Hematopoietic multipotent progenitor cell treated with erythropoietin and hydrocortisone succinate and interleukin-3 and kit ligand, for 8 days (in vitro differentiated cells): ENCODE measurements at places on chromosomes 7 and 10.

GRCh38 chr10:32132357-32132946, 76.2 kb upstream of the KIF5B start:
- DNase-seq = no peak

DNA sequence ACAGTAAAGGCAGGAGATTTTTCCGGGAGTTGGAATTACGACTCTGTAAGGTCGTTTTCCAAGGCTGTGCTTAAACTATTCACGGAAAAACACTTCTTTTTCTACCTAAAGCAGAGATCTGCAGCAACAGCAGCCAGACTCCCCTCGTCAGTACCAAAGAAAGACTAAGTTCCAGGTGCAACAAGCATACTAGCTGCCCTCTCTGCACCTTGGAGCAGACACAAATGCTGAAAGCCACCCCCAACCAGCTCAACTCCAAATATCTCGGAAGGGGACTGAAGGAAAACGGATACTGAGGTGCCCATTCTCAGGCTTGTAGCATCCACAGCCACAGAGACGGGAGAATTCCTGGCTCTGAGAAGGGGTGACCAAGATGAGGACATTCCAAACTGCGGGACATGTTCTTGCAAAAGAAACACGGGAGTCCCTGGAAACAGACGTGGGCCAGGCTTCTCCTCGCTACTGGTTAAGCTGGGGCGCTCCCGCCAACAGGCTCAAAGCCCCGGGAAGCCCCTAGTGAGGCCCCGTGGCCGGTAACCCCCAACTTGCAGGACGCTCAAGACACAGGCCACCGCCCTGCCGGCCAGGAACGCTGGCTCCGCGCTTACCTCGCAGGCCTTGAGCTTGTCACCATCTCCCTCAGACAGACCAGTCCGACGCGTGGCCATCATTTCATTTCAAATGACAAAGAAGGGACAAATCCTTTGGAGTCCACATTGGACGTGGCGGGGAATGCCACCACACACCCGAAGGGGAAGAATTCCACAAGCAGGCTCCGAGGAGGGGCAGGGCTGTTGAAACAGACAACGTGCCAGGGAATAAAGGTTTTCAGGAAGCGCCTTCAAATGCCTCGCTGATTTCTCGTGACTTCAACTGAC, 2.2 kb downstream of the ARHGAP21 start:
- DNase-seq = no peak

- peak; percentile 58 for DNase-seq
Observed at GRCh38 chr7:44348300-44348699, 22.9 kb upstream of the CAMK2B start.

DNA sequence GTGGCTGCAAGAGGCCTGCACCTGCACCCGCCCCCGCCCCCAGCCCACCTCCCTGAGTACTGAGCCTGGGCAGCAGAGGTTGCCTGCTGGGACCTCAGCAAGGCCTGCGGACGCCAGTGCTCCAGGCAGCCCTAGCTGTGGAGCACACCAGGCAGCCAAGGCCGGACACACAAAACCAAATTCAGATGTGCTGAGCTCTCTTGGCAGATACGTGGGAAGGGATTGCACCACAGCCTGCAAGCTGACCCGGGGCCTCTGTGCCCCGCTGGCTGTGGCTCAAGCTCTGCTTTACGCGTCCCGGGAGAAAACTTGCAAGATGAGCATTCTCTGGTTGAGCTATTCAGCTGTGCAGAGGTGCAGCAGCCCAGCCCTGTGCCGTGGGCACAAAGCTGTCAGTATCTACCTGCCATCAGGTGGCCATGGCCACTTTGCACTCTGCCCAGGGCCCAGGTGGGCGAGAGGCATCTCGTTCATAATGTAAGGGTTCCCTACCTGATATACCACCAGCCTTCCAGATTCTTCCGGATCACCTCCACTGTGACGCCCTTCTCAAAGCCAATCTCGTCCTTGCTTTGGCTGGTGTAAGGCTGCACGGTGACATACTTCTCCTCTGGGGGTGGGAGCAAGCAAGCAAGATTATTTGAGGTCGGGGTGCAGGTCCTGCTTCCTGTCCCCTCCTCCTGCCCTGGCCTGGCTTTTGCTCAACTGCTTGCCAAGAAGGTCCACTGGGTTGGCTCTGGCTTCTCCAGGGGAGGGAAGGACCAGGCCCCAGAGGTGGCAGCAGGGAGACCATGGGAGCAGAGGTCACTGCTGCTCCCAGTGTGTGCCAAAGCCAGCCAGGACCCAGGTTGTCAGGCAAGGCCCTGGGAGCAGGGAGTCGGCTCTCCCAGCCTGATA, 123.4 kb downstream of the NEURL1 start:
- DNase-seq = no peak

DNA sequence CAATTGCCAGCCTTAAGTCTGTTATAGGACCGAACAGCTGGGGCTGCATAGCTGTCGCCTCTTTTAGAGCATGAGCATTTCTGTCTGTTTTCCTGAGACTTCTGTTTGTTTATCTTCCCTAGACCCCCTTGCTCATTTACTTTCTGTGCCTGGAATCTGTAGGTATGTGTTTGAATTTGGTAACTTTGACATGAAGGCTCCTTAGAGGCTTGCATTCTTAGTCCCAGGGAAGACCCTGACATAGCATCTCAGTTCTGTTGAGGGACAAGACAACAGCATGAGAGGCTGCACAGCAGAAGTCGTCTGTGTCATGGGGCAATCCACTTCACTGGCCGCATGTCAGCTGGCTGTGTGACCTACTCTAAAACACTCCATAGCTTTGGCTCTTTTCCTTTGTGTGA, 58.7 kb downstream of the KLHDC10 start:
- no peak for DNase-seq

DNA sequence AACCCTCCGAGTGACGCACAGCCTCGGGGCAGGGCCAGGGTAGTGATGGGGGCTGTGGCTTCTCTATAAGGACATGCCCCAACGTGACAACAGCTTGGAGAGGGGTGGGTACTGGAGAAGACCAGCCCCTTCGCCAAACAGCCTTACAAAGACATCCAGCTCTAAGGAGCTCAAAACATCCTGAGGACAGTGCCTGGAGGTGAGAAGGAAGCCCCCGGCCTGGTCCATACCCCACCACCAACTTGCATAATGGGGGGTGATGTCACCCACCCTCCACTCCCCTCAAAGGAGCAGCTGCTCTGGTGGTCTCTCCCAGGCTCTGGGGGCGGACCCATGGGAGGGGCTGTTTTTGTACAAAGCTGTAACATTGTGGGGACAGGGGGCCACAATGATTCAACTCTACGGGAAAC, 15.1 kb downstream of the PRSS2 start:
- no peak for DNase-seq

GRCh38 chr10:98967601-98968000, 268.1 kb downstream of the HPSE2 start:
- DNase-seq = no peak

GRCh38 chr10:111338805-111339204, 262.0 kb downstream of the ADRA2A start:
- DNase-seq = no peak

- DNase-seq = no peak
Observed at GRCh38 chr10:58662314-58662713, 149.6 kb downstream of the BICC1 start.

GRCh38 chr10:24965051-24965450, 12.6 kb upstream of the PRTFDC1 start:
- no peak for DNase-seq

- DNase-seq = no peak
Observed at GRCh38 chr7:44292876-44293560, 32.4 kb downstream of the CAMK2B start.

DNA sequence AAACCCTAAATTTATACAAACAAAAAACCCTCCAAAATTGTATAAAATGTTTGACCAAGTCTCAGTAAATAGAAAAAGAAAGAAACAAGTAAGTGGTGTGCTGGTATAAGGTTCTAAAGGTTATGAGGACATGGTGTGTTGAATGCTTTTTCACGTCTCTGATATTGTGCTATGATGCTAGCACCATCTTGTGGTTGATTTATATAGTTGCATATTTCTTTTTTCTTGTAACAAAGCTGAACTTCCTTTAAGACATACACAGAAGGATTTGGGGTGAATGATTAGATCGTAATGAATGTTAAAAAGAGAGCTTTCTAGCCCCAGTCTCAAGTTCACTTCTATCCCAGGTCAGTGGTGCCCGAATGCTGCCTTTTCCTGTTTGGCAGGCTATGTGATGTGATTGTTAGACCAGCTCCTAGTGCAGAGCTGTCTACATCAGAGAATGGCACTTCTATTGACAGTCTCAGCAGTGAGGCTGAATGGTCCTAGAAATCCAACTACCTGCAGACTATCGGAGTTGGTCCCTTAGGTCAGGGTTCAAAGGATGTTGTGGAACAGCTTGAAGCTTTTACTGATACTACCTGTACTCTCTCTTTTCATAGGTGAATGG, 25.0 kb downstream of the VTI1A start:
- DNase-seq = peak; percentile 74

GRCh38 chr10:13684252-13684791, 97.6 kb downstream of the PRPF18 start:
- no peak for DNase-seq

GRCh38 chr10:114596793-114597192, 61.3 kb downstream of the ABLIM1 start:
- no peak for DNase-seq

DNA sequence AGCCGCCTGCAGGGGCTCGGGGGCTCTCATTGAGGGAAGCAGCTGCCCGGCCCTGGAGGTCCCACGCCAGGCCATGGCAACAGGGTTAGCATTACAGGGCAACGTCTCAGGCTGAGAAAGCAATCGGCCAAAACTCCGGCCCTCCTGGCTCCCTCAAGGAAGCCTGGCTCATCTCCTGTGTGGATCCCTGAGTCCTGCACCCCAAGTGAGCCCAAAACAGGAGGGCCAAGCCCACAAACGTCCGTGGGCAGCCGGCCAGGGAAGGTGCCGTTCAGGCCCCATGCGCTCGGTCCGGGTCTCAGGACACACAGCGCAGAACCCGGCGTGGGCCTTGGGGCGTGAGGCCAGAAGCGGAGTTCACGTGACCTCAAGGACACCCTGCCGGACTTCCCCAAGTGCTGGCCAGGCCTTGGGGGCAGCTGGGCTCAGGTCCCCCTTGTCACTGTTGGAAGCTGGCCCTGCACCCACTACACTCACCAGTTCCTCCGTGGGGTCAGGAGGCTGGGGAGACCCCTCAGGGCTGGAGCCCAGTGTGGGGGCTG, 8.0 kb upstream of the PWWP2B start:
- DNase-seq = no peak

DNA sequence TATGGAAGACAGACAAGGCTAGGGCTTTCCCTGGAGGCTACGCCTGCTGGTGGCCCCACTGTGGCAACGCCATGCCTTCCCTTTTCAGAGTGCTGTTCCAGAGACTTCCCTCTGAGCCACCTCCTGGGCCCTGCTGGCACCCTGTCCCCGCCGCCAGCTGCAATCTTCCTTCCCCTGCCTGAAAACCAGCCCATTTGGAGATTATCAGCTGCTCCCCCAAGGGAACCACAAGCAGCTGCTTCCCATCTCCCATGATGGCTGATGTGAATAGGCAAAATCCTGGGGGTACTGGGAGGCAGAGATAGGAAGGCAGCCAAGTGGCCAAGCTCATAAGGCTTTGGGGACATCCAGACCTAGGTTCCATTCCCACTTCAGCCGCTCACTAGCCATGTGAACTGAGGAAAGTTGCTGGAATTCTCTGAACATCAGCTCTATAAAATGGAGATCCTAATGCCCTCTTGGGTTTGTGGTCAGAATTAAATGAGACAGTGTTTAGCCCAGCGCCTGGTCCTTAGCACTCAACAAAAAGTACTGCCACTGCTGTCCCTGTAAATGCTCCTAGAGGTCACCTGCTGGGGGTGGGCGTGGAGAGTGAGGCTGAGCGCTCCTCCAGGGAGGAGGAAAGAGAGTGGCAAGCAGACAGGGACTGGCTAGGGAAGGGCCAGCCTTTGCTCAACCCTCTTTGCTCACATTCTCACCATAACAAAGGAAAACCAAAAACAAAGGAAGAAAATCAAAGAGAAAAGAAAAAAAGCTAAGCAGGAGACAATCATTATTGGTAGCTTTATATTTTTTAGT, 5.9 kb downstream of the TSPAN33 start:
- peak; percentile 94 for DNase-seq

GRCh38 chr10:7205656-7206055, 205.2 kb downstream of the SFMBT2 start:
- DNase-seq = no peak
